NCI-H146 (cell line): ENCODE measurements at places on chromosomes 7 and 10.

GRCh38 chr7:148222721-148223120 lies 367.8 kb upstream of the C7orf33 start:
- no peak for DNase-seq

DNA sequence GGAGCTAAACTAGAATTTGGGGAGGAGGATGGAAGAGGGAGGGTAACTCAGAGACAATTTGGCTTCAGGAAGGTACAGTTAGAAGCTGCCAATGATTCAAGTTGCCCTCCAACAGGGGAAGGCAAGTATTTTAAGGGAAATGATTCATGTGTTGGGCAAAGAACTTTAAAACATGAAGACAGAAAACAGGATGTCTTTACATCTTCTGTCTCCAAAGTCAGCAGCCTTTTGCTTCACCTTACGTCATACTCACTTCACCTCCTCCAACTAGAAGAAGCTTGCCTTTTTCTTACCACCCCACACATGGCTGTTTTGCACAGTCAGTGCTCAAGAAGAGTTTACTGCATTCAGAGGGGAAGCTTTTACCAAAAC lies 36.1 kb downstream of the PPP1R3C start:
- DNase-seq = no peak

- no peak for DNase-seq
These were observed 91.5 kb upstream of the KIF5B start for GRCh38 chr10:32147730-32148129.

GRCh38 chr7:19116121-19117090 lies 1.0 kb downstream of the TWIST1 start:
- DNase-seq = peak; percentile 74

- no peak for DNase-seq
These were observed 558.2 kb upstream of the PFKP start for GRCh38 chr10:2509081-2509531.

- no peak for DNase-seq
These were observed 27.1 kb upstream of the ZFAND2A start for GRCh38 chr7:1187127-1187526.

DNA sequence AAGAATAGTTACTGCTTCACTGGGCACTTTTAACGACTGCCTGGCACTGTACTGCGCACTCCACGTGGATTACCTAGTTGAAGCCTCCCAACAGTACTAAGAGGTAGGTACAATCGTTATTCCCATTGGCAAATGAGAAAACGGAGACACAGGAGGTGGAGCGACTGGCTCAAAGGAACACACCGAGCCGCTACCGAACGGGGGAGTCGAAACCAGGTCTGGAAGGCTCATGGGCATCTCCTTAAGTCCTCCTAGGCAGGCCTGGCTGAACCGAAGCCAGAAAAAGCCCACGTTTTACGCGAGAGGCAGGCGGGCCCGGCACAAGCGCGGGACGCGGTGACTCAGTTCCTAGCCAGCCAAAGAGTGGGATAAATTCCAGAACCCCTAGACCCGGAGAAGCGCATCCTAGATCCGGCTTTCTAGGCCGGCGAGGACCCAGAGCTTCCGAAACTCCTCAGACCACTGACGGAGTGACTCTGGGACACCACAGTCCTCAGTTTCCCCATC lies 472 bp downstream of the PDAP1 start:
- peak; percentile 47 for DNase-seq

DNA sequence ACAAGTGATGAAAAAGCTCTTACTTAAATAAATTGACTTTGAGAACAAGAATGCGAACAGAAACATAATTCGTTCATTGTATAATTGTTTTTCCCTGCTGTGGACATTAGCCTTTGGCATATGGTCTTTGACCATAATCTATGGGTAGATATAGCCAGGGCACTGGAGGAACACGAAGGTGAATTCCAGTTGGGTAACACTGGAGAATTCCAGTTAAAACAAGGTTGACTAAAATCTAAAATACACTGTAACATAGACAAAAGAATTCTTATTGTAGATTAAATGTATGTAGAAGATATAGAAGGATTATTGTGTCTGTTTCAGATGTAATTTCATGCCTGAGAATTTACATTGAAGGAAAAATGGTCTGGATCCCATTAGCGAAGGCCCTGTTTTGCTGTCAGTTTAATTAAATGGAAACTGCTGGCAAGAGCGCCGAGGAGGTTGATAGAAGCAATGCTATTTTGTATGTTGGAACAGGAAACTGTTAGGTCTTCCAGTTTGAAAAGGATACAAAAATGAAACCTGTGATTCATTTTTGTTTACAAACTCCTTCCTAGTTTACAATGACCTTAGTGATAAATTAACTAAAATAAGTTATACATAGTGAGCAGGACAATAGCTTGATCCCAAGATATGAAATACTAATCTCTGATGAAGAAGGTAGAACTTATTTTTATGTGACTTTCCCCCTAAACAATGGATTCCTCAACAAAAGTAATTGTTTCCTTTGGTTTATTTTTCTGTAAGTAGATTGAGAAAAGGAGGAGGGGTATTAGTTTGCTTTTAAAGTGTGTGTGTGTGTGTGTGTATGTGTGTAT lies 68.9 kb downstream of the ARID5B start:
- no peak for DNase-seq

DNA sequence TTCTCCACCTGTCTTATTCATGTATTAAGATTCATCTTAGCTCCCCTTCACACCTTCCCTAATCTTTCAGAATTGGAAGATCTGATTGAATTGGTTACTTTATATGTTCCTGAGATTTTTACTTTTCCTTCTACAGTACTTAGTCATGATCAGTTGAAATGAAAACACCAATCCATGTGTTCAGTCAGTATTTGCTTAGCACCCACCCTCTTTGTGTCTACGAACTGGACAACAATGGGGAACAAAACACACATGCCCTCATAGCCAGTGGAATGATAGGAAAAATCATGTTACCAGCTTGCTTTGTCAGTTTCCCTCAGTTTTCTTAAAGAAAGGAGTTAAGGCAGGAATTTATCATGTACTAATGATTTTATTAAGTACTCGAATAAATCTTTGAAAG lies 2.0 kb downstream of the MASTL start:
- DNase-seq = no peak

DNA sequence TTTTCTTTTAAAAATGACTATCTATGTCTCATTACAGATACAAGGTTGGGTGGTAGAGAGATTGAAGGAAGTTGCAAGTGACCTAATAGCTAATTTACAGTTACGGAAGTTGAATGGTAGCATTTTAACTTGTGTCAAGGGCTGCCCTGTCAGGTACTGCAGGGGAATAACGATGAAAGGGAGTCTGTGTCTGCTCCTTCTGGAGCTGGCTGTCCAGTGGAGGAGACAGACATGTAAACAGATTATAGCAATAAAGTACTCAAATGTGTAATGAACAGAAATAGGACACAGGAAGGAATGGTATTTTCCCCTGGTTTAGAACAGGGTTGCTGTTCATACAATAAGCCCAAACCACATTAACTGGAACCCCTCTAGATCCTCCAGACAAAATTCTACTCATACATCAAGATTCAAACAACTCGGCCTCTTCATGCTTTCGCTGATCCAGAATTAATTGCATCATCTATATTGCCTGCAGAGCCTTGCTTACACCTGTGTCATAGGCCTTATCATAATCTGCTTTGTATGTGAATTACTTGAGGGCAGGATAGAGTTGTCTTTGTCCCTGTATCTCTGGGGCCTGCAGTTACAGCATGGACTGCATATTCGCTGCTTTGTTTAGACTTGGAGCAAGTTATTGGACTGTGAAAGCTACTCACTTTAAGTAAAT lies 42.8 kb downstream of the AUTS2 start:
- peak; percentile 21 for DNase-seq

- no peak for DNase-seq
These were observed 47.9 kb downstream of the COL1A2 start for GRCh38 chr7:94442639-94443038.
